Esophagus (tissue), 2 donors: ENCODE measurements at places on chromosomes 7 and 10. TPM values are rescaled to one million over a fixed set of nuclear protein-coding genes. Genes with fewer than 3 reads are reported as not detected.

ASB10 gene
- 0.01 TPM for polyA plus RNA-seq

TMEM176B gene
- 5.7 TPM for polyA plus RNA-seq

ZSCAN25 gene
- polyA plus RNA-seq = 4.4 TPM

ITGB8 gene
- 5.0 TPM for polyA plus RNA-seq

ASB15 gene
- polyA plus RNA-seq = not detected

IRF5 gene
- polyA plus RNA-seq = 14.5 TPM
